ENCODE measurements at places on chromosomes 3 and 15.

- no peak for DNase-seq
These were observed 26.8 kb upstream of the RHO start for GRCh38 chr3:129501630-129502029.

DNA sequence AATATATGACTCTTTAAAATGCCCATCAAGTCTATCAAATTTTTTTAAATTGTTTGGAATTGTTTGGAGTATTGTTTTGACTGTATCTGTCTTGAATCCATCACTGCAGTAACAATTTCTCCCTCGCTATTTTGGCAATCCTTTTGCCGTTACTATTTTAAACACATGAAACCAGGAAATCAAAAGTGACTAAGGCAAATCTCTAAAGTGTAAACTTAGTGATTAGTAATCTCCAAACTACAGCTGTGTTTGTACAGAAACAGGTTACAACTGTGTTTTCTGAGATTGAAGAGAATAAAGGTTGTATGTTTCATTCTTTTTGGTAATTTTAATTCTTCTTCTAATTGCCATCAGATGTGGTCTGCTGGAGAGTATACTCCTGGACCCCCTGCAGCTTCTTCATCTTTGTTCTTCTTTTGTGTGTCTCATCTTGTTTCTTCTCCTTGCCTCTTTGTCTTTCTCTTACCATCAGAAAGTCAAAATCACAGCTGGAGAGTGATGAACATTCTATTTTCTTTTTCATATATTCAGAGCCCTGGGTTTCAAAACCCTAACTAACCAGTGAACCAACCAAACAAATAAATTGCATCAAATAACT lies 465.4 kb downstream of the RBMS3 start:
- peak; percentile 44 for DNase-seq

- no peak for DNase-seq
These were observed 56.1 kb downstream of the CACNA2D2 start for GRCh38 chr3:50447290-50447840.

DNA sequence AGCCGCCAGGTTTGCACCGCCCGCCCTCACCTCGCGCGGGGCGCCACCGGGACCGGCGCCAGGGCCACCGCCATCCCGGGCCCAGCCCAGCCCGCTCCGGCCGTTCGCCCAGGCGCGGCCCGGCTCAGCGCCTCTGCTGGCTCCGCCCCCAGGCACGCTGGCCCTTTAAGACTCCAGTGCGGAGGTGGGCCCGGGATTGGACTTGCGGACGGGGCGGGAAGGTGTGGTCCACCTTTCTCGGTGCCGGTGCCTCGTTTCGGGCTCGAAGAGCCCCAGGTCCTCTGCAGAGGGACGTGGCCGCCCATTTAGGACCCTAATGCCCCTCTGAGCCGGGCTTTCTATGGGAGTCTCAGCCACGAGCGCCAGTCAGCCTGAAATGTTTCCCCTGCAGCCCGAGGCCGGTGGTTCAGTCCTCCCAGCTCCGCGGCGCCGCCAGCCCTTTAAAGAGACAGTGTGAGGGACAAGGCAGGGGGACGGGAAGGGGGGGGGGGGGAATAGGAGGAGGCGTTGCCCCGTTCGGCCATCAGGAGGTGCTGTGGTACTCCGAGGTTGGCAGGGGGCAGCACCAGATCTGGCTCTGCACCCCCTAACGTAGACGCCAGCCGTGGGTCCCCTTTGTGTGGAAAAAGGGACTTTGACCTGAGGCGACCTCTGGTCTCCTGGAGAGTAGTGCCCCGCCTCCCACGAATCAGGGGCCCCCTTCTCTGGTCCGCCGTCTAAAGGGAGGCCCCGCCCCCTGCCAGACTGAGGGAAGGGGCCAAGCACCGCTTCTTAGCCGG lies 1.0 kb downstream of the HYAL2 start:
- DNase-seq: peak; percentile 97

DNA sequence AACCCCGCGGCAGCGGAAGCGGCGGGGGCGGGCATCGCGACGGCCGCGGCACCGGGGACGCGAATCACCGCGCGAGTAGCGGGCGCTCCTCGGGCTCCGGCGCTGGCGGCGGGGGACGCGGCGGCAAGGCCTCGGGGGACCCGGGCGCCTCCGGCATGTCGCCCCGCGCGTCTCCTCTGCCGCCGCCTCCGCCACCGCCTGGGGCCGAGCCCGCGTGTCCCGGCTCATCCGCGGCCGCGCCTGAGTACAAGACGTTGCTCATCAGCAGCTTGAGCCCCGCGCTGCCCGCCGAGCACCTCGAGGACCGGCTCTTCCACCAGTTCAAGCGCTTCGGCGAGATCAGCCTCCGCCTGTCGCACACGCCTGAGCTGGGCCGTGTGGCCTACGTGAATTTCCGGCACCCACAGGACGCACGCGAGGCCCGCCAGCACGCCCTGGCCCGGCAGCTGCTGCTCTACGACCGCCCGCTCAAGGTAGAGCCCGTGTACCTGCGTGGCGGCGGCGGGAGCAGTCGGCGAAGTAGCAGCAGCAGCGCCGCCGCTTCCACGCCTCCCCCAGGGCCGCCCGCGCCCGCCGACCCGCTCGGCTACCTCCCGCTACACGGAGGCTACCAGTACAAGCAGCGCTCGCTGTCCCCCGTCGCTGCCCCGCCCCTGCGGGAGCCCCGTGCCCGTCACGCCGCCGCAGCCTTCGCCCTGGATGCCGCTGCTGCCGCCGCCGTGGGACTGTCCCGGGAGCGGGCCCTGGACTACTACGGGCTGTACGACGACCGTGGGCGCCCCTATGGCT lies 675 bp downstream of the RBM15B start:
- peak; percentile 49 for DNase-seq

DNA sequence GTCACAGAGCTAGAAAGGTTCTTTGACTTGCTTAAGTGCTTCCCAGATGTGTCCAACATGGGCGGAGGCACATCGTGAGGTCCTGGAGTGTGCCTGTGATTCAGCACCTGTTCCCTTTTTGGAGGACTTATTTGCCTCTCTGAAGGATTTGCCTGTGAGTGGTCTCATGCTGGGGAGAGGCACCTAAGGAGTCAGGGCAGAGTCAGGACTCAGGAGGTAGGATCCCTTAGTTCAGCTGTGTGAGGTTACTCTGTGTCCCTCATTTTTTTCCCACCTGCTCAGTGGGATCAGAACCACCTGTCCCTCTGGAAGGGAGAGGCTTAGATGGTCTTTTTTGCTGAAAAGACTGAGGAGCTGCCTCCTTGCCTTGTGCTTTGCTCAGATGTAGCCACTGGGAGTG lies 3.0 kb downstream of the ZNF589 start:
- no peak for DNase-seq

DNA sequence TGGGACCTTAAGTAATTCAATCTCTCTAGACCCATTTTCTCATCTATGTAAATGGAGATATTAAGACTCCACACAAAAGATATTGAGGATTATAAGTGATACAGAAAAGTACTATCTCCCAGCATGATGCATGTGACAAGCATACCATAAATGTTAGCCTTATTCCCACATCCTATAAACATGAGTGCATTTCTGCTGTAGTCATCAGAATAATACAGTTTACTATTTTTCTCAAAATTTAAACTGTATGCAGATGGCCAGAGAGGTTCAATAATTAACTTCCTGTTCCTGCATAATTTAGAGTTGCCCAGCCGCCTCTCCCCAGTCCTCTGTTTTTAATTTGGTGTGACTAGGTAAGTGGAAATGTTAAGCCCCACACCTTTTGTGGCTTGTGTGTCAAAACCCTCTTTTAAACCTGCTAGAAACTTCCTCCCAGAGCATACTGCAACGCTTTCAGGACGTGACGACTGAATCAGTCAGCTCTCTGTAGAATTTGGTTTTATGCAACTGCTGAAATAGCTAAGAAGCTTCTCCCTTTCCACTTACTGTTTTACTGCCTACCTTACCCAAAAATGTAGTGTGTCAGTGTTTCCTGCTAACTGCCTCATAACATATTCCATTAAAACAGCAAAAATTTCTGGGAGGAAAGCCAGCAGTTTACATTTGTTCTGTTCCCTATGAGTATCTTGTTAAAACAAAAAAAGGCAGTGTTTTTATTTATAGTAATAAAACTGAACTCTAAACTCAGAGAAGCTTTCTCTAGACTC lies 1037.9 kb downstream of the EPHA3 start:
- DNase-seq: no peak

- no peak for DNase-seq
These were observed 64.7 kb upstream of the NPHP3 start for GRCh38 chr3:132786890-132787289.

GRCh38 chr3:50617096-50617791 lies at the start of gene MAPKAPK3:
Gene MAPKAPK3, plus strand, starts transcription at chr3:50617151. Its CDS starts 415 bp downstream, at chr3:50617566.
- peak; percentile 75 for DNase-seq

- no peak for DNase-seq
These were observed 171.7 kb downstream of the FNDC3B start for GRCh38 chr3:172211123-172211522.

- DNase-seq: no peak
These were observed 86.2 kb downstream of the DHX30 start for GRCh38 chr3:47888986-47889757.

DNA sequence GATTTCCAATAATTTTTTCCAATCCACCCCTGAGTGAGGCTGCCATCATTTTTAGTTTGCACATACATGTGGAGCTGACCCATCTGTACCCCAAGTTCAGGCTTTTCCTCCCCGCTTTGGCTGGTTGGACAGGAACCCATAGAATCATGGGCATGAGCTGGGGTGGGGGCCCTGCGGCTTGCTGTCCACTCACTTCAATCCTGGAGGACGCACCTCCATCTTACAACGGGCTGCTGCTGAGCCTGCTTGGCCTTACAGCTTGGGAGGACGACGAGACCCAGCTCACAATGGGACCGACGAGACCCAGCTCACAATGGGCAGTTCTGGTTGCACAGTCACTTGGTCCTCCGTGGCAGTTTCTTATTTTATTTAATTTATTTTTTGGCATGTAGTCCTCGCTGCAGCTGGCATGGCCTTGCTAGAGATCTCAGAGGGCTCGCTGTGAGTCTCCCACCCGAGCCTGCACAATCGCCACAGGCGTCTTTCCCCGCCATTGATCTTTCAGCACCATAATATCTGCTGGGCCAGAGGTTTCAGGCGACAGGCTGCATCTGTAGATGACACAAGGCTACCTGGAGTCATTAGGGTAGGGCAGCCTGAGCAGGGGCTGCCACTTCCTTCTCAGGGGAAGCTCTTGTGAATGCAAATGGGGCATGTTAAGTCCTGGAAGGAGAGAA lies 19.6 kb upstream of the EPHB3 start:
- DNase-seq: no peak

DNA sequence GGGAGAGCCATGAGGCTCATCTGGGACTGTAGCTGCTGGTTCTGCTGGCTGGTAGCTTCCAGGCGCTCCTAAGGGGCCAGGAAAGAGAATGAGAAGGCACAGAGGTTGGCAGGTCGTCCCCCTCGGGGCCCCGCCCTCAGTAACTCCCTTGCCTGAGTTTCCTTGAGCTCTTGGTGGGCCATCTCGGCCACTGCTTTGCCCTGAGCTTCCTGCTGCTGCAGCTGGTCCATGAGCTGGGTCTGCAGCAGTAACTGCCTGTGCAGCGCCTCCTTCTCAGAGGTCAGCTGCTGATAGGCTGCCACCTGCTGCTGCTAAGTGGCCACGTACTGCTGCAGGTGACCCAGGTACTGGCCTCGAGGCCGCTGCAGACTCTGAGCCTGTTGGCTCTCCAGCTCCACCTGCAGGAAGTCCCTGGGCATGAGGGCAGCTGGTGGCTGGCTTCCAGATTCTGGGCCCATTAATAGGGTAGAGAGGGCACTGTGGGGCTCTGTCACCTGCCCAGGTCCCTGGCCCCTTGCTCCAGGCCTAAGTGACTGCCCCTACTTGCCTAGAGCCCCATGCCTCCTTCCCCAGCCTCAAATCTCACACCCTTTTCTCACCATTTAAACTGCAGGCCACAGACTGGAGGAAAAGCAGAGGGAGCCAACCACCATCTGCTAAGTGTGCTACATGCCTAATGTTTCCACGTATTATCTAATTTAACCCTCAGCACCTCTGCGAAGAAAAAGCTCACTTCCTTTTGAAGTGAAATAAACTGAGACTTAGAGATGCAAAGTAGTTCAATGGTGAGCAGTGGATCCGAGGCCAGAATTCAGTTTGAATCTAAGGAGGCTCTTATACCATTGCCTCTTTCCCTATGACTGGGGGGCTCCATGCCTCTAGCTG lies 10.8 kb upstream of the VPS33B start:
- DNase-seq: peak; percentile 81

DNA sequence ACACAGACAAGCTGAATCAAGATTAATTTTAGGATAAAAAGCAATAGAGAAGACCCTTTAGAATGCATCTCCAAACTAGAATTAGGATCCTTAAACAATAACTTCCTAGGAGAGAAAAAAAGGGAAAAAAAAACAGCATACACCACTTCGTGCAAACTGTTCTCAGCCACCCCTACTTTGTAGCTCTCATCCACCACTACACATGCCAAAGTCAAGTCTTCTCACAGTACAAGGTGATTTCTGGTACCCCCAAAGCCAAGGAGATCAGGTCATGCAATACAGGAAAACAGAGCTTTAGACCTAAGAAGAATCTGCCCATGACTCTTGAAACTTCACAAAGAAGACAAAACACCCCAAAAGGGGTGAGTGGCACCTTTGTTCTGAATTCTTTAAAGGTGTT lies 166.9 kb downstream of the SUCNR1 start:
- DNase-seq: no peak

DNA sequence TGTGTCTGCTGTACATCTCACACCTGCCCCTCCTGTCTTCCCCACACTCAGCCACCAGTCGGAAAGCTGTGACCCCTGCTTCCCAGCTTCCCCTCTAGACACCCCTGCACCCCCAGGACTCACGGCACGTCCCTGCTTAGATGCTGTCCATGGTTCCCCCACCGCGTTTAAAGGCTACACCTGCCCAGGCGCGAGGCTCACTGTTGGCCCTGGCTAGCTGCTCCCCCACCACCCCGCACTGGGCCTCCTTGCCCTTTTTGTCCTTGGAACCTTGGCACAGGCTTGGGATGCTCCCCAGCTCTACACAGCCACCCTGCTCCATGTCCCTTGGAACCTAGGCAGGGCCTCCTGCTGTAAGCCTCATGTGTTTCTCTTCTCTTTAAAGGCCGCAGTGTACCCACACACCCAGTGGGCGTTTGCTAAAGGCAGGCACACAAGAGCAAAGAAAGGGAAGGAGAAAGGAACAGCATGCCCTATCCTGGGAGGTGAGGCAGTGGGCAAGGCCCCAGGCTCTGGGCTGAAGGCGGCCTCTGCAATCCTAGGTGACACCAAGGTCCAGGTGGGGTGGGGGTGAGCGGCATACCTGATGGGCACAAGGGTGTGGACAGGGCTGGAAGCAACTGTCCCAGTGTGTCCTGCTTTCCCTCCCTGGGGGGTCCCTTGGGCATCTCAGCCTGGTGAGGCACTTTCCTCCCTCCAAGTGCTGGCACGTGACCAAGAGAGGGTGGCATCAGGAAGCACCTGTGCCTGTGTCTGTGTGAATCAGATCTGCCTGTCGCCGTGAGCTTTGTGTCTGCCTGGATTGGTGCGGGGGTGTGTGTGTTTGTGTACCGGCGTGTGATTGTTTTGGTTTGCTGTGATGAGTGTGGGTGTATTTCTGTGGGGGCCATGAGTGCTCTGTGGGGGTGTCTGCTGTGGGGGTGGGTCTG lies 54.4 kb downstream of the TPRA1 start:
- no peak for DNase-seq

Measured in neural progenitor cell (in vitro differentiated cells).